ENCODE measurements at places on chromosomes 11 and 22.

DNA sequence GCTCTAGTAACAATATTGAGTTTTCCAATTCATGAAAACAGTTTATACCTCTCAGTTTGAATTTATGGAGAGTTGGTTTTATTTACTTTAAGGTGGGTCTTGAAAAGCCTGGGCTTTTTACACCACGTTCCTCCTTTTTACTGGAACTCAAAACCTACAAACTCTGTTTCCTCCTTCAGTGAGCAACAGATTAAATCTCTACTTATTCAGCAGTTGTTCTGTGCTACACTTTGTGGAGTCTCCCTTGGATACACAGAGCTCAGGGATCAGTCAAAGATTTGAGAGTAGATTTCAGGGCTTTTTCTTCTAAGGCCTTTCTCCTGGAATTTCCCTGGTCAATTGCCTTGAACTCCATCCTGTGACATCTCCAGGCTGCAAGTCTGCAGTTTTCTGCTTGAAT lies 3.5 kb downstream of the NXPE1 start:
- no peak for DNase-seq

GRCh38 chr22:26017932-26018331 lies 151.3 kb upstream of the SEZ6L start:
- DNase-seq: no peak

DNA sequence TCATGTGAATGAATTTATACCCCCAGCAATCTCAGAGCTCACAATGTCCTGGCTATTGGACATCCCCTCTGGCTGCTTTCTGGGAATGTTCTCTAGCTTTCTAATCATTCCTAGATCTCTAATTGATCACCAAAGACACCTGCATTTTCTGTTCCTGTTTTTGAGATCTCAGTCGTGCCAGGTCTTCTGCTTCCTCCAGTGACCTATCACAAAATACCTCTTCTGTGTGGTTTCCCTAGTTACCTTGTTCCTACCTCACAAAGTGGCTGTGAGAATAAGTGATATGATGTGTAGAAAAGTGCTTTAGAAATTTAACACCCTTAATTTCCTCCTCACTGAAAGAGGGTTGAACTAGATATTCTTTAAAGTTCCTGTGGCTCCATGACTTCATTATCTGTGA lies 92.2 kb downstream of the LUZP2 start:
- no peak for DNase-seq

DNA sequence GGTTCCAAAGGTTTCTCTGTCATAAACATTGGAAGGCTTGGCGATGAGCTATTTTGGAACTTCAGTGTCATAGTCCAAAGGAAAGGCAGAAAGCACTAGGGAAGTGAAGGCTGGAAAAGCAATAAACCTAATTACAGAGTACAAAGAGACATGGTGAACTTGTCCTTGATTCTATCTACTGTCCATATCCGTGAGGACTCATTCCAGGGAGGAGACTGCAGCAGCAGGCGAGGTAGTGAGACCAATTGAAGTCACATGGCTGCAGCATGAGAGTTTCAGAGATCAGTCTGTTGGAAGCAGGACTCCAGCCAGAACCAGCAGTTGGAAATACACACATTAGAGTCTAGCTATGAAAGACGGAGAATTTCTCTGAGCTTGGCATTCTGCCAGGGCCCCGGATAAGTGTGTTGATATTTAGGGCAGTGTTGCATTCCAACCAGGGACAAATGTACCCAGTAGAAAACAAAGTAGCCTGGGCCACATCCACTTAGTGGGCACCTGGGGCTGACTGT lies 54.1 kb upstream of the ARHGAP42 start:
- peak; percentile 68 for DNase-seq

- DNase-seq: no peak
Observed at GRCh38 chr11:2203440-2204259, 32.0 kb upstream of the TH start.

DNA sequence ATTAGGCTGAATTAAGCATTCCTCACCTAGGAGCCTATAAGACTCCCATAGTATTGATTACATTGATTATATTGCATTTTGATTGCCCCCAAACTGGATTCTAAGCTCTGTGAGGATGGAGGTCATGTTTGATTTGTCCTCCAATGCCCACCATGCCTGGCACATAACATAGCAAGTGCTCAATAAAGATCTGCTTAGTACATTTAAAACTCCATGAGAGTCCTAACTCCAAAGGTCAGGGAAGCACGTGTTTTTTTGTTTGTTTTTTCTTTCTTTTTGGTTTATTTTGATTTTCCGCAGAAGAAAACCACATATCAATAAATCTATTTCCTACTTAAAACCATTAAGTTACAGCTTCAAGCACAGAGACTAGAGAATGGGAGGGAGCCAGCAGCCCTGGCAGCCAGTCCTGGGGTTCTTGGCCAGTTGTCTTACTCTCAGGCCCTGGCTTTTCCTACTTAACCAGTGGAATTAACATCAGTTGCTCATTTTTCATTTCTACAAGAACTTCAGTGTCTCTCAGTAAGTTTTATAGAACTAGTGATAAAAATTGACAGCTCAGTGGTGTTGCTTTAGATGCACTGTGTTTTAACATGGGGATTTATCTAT lies 429.9 kb upstream of the CCDC90B start:
- DNase-seq: no peak

DNA sequence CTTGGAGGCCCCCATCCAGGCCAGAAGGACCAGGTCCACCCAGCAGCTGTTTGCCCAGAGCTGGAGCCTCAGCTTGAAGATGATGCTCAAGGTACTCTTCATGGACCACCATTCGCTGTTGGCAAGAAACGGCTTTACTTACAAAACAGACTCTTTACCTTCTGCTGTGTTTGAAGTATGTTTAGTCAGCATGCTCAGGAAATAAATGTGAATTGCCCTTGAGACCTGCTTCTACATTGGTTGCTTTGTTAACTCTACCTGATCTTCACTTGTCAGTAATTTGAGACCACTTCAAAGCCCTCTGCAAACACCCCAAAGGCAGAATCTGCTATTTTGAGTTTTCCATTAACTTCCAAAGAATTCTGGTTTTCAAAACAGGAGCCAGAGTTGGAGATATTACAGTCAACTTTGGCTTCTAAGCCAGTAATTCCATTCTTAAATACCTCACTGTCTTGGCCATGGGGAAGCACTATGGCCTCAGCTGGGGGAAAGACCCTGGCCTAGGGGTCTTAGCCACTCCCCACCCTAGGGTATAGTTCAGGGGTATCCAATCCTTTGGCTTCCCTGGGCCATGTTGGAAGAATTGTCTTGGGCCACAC lies 2.7 kb downstream of the UQCR10 start:
- no peak for DNase-seq

GRCh38 chr22:27797520-27798391 lies 3.8 kb downstream of the MN1 start:
- DNase-seq: no peak

GRCh38 chr11:8914661-8915018 lies 3.7 kb downstream of the AKIP1 start:
- no peak for DNase-seq

DNA sequence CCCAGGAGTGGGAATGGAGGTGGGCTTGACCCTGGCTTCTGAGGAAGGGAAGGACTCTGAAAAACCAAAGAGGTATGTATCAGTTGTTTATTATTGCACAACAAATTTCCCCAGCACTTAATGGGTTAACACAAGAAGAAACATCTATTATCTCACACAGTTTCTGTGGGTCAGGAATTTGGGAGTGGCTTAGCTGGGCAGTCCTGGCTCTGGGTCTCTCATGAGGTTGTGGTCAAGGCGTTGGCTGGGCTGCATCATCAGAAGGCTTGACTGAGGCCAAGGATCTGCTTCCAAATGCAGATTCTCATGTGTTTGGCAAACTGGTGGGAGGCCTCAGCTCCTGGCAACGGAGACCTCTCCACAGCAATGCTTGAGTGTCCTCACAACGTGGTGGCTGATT lies 17.5 kb upstream of the SMIM38 start:
- DNase-seq: no peak

DNA sequence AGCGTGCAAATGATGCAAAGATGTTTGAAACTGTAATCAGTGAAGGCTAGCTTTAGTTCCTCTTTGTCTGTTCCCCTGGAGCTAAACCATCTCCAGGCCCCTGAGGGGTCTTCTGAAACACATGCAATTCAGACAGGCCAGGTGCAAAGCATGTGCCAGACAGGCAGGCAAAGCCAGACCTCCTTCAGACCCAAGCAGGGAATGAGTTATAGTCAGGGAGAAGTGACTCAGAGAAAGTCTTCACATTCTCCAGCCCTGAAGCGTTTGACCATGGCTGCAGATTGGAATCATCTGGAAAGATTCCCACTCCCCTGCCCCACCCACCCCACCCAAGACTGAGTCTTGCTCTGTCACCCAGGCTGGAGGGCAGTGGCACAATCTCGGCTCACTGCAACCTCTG lies 187.0 kb upstream of the ISX start:
- no peak for DNase-seq

Data from adrenal gland (tissue), 19 donors.